Bronchial epithelial cell (primary cell): ENCODE measurements at places on chromosomes 11 and 22. TPM values are rescaled to one million over a fixed set of nuclear protein-coding genes. Genes with fewer than 3 reads are reported as not detected.
A peak's percentile ranks its signal among the peaks of the same experiment; 100 is the strongest.

The MICAL3 gene
- total RNA-seq: 13.4 and 13.6 TPM in 2 replicates

The MAPK12 gene
- 12.4 and 14.1 TPM in 2 replicates for total RNA-seq

The OR5A1 gene
- not detected in 2 replicates for total RNA-seq

The PDE2A gene
- 1.2 and 1.6 TPM in 2 replicates for total RNA-seq

The LARGE2 gene
- total RNA-seq: 2.9 and 4.5 TPM in 2 replicates

The OR8A1 gene
- total RNA-seq: not detected in 2 replicates

- DNase-seq: no peak
Observed at GRCh38 chr11:113334183-113334582, 19.8 kb downstream of the TTC12 start.

DNA sequence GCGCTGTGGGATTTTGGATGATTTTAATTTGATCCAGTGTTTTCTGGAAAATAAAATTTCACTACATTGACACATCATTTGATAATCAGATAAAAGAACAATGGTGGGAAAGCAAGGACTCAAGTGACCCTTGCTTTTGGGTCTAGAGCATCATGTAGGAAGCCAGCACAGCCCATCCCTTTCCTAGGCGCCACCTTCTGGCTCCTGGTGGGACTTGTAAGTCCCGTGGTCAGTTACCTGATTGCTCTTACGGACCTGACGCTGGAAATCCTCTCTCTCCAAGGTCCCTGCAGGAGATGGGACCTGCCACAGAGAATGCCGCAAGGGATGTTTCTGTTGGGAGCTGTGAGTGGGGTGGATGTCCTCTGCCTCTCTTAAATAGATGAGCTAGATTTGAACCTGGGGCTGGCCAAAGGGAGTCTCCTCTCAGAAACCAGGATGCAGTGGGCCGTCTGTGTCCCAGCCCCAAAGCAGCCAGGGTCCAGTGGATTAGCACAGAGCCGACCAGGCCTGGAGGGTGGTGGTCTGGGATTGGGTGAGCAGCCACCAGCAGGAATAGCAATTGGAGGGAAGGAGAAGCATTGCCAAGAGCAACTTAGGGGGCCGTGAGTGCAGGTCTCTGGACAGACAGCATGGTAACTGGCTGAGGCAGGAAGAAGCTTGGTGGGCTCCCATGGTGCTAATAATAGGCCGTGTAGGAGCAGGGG is 21.7 kb downstream of the TIMP3 start:
- peak; percentile 43 for DNase-seq

DNA sequence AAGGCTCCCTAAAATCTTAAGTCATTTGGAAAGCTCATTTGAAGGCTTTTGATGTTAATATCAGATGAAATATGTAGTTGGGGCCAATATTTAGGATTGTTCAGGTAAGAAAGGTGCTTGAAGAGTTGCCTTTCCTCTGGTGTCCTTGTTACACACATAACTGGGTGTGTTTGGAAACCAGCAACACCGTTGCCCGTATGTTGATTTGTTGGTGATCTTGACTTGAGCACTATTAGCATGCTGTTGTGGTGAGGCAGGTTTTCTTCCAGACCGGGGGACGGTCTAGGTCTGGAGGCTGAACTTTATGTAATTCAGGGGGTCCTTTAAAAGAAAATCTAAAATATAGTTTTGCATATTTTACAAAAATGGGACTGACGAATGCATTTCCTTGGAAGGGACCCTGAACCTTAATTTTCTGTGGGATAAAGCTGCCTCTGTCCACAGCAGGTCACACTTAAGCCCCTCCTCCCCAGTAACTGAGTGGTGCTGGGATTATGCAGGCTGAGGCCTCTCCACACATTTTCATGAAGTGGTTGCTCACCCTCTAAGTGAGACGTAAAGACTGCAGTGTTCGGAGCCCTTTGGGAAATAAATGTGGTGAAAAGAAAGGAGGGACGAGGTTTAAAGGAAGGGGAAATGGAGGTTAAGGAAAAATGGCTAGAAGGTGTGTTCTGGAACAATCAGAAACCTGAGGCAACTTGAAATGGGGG is 1.8 kb downstream of the YWHAH start:
- no peak for DNase-seq

- peak; percentile 58 for DNase-seq
Observed at GRCh38 chr11:122633219-122633829, 22.2 kb upstream of the UBASH3B start.

DNA sequence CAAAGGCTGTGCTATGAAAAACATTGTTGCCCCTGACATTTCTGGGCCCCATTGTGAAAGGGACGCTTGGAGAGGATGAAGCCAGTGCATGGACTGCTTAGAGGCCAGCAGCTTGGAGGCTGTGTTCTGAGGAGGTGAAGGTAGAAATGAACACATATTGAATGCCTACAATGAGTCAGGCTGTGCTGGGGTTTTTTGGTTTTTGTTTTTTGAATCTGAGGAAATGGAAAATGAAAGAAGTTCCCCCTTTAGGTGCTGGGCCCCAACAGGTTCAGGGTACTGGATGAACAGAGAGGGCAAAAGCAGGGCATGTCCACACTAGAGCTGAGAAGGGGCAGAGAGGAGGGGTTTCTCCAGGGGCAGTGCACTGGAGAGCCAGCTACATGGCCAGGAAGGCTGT is 166.1 kb upstream of the API5 start:
- DNase-seq: no peak

DNA sequence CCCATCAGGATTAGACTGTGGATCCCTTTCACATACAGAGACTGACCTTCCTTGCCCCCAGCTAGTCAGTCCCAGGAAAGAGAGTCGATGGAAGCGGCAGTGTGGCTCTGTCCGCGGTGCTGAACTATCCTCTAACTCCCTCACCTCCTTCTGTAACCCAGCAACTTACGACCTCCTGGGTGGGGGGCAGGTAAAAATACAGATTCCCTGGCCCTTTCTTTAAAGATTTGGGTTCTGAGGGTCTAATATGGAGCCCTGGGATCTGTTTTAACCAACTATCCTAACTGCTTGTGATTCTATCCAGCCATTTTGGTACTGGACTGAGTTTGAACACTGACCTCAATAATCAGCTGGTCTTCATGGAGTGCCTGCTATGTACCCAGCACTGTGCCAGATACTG is 23.2 kb downstream of the MFNG start:
- peak; percentile 30 for DNase-seq

GRCh38 chr22:43345761-43346301 is 2.7 kb upstream of the SCUBE1 start:
- DNase-seq: no peak

- no peak for DNase-seq
Observed at GRCh38 chr11:68011051-68011943, 1.2 kb downstream of the ALDH3B1 start.

GRCh38 chr11:36930256-36930655 is 332.2 kb upstream of the RAG2 start:
- DNase-seq: no peak

DNA sequence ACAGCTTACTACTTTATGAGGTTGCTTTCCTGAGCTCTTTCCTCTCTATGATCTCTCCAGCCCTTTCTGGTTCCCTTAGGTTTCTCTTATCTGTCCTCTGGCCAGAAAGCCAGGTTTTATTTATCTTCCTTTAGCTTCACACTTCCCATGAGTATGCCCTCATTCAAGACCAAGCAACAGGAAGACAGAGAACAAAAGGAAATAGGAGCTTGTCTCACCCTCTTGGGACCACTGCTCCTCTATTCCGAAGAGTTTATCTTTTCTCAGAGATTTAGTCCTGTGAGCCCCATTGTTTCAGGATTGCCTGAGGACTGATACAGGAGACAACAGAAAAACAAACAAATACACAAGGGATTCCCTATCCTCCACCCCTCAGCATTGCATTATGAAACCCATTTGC is 62.4 kb upstream of the CCDC179 start:
- no peak for DNase-seq
